ENCODE measurements at places on chromosomes 7 and 10.

DNA sequence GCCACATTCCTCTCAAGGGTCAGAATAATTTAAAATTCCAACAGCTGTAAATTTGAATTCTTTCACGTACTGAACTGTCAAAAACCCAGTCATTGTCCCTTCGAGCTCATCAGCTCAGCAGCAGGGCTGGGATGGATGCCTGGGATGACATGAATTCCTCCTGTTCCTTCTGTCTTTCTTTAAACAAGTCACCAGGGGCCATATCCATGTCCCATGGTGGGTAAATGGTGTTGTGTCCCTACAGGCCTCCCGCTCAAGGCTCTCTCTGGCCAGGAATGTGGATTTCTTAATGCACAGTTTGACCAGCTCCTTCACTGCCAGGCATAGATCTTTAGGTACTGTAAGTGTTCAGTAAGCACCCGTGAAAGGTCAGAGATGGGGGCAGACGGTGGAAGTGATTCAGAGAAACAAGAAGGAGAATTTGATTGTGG is 13.8 kb upstream of the TECPR1 start:
- no peak for DNase-seq

GRCh38 chr7:151408839-151409666 is 785 bp downstream of the WDR86 start:
- DNase-seq: no peak

- DNase-seq: peak; percentile 57
These were observed 228.9 kb upstream of the TCF7L2 start for GRCh38 chr10:112721080-112721698.

GRCh38 chr10:126387931-126388911 is at the start of gene ADAM12:
TSS of gene ADAM12 (minus strand) at chr10:126388477. CDS start at chr10:126388145, 332 bp downstream.
- DNase-seq: no peak

GRCh38 chr10:126957111-126957510 is 51.9 kb downstream of the DOCK1 start:
- DNase-seq: no peak

- DNase-seq: no peak
These were observed 500.3 kb upstream of the MKI67 start for GRCh38 chr10:128626397-128627000.

DNA sequence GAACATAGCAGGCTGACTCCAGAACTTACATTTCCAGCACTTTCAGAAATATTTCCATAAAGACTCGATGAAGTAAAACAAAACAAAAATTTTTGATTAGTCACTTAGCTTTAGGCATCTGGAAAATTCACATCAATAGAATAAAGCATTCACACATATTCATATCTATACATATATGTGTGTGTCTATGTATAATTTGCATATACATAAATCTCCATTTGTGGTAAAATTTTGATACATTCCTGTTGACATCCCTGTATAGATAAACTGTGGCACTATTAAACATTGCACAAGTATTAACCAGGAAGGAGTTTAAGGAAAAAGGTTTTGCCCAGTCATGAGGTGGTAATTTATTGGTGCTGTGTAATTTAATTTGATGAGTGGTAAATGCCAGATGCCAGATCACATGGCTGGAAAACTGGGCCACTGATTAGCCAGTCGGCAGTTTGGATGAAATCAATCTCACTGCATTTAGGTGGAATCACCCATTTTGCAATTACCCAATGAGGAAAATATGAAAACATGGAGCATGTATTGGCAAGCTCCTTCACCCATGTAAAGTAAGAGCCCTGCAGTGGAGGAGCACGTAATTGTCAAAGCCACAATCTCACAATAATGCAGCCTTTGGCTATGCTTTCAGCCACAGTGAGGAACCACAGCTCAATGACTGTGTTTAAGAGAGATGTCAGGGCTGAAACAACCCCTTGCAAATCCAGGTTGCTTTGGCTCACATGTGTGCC is 294.6 kb downstream of the RNLS start:
- DNase-seq: no peak

GRCh38 chr7:144641389-144642044 is 194.3 kb downstream of the TPK1 start:
- no peak for DNase-seq

- peak; percentile 69 for DNase-seq
These were observed 221.6 kb upstream of the MKLN1 start for GRCh38 chr7:131105799-131106680.

- DNase-seq: no peak
These were observed 20.7 kb downstream of the MET start for GRCh38 chr7:116692401-116693308.

- no peak for DNase-seq
These were observed 323.7 kb downstream of the RPS24 start for GRCh38 chr10:78357141-78358063.

DNA sequence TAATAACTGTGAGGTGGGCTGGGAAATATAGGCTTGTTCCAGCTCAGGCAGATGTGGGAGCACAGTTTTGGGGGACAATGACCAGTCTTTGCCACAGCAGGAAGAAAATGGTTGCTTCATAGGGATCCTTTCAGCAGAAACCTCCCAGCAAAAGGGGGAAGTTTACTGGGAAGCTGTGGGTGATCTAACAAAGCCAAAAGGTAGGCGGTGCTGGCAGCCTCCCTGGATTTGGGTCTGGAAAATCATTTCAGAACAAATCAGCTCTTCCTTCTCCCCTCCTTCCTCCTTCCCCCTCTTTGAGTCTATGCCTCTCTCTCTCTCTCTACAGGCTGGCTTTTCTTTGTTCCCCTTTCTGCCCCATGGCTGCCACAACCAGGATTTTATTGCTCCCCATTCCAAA is 16.2 kb downstream of the RPS24 start:
- DNase-seq: no peak

DNA sequence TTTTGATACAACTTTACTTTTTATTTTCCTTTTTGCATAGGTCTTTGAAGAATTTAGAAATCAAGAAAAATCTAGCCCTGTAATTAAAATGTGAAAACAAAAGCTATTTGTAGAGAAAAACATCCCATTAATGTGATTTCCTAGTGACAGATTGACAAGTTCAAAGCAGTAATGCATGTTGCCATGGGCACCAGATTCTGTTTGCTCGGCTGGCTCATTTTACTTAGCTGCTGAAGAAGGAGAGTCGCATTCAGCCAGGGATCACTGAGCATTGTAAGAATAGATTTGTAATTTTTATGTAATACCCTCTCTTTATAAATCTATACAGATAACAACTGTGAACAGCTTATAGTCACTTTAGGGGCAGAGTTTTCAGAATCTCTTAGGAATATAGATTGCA is 28.5 kb downstream of the DNAJB9 start:
- no peak for DNase-seq

DNA sequence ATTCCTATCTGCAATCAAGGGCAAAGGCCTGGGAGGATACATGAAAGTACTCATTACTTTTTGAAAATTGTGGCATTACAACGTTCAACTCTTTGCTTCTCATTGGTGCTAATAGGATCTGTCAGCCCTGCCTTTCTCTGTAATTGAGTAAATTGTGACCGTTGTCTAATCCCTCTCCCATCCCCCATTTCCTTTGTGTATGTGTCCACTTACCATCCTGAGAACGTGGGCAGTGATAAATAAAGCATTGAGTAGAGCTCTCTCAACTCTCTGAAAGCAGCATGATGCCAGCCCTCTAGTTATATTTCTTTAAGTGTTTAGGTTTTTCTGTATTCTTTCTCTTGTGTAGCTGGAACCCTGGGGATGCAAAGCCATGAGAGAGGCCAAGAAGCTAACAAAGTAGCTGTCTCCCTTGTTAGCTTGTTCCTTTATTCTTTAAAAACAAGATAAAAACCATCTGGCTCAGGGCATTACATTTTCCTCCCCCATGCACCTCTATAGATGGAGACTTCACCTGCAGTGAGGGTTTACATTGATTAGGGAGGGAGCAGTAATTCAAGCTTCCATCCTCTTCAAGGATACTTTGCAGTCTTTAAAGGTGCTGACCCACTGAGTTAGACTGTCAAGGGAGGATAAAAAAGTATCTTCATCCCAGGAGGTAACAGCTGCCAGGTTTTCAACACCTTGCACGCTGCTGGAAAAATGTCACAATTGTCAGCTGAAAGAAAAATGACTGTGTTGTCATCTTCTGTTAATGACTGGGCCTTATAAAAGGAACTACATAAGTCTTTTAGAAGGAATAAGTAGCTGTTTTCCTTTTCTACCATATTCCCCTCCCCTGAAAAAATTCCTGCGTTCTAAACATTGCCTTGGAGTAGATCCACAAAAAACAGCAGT is 112.3 kb downstream of the BTRC start:
- DNase-seq: no peak

- no peak for DNase-seq
These were observed 245.0 kb downstream of the FOXP2 start for GRCh38 chr7:114659409-114660125.

DNA sequence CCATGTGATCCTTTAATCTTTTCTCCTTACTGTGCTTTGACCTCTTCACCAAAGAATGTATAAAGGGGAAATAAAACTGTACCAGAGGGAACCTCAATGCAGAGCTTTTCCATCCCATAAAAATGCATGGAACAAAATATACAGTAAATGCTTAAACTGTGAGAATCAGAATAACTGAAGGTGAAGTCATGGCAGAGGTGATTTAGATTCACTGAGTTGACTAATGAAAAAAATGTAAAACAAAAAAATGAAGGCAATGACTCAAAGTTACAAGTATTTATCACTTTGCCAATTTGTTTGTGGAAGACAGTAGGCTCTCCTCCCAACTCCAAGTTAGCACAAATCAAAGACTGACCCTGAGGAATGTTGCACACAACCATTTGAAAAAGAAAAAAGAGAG is 1331.6 kb upstream of the SORCS1 start:
- DNase-seq: no peak

- peak; percentile 20 for DNase-seq
These were observed 1.5 kb downstream of the ZNF800 start for GRCh38 chr7:127390817-127391590.

GRCh38 chr10:133109711-133110110 is 22.0 kb downstream of the ADGRA1 start:
- DNase-seq: no peak

- DNase-seq: no peak
These were observed 108.1 kb upstream of the SP8 start for GRCh38 chr7:20894806-20895205.

DNA sequence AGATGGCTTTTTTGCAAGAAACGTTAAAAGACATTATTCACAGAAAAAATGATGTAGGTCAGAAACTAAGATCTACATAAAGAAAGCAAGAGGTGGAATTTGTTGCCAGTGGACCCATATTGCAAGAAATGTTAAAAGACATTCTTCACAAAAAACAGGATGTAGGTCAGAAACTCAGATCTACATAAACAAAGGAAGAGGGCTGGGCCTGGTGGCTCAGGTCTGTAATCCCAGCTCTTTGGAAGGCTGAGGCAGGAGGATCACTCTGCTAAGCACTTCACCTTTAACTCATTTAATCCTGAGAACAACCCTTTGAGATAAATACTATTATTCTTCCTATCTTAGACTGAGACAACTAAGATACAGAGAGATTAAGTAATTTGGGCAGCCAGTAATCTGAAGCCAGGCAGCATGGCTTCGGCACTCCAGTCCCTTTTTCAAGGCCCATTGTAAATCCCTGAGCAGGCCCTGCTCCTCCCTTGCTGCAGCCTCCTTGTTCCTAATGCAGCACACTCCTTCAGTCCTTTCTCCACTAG is 11.6 kb downstream of the ZFAND4 start:
- DNase-seq: no peak

- no peak for DNase-seq
These were observed 98.2 kb downstream of the UNCX start for GRCh38 chr7:1330801-1331425.

DNA sequence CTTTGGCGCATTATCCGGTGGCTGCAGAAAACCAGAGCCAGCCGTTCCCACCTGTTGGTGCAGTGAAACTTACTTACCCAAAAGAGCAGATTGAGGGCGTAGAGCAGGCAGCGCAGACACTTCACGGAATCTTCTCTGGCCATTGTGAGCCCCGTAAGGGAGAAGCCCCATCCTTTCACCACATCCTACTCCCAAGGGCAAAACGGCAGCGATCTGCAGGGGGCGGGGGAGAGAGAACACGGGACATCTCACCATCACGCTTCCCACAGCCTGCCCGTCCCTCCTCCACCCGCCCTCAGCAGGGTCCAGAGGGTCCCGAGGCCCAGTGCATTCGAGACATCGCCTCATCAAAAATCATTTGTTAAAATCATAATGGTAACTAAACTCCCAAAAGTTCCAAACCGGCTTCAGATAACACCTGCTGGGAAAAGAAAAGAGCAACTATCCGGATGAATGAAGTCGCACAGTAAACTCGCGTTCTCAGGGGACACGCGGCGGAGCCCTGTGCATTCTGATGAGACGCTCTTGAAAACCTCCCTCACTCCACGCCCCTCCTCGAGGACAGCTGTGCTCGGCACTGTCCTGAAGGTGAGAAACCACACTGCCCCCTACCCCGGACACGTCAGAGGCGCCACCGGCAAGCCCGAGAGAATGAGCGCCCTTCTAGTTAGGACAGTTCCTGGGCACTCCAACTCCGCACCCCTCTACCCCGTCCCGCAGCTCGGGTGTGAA is 1.2 kb downstream of the TSPAN12 start:
- DNase-seq: peak; percentile 3

DNA sequence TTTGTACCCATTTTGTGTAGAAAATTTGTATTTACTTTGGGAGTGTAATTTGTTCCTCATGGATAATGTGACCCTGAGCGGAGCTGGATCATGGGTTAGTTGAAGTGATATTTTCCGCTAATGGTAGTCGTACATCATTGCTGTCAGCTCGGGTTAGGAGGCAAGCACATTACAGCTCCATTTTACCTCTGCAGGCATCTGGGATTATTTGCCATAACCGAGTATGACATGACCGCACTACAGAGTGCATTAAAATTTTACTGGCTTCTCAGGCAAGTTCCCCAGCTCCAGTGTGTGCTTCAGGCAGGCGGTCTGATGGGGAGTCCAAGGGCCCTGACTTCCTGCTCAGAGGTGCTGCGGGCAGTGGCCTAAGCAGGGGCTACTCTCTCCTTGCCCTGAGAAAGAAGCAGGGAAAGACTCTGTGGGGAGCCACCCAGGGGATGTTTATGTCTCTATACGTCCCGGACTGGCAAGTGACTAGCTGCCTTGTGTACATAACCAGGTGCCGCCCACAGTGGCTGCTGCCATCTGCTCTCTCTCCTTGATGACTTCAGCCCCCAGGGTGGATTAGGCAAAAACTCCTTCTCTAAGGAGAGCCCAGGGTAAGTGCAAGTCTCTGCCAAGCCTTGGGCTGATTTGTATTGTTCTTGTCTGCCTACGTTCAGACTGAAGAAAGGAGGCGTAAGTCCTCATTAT is 685.3 kb upstream of the GALNT17 start:
- no peak for DNase-seq

DNA sequence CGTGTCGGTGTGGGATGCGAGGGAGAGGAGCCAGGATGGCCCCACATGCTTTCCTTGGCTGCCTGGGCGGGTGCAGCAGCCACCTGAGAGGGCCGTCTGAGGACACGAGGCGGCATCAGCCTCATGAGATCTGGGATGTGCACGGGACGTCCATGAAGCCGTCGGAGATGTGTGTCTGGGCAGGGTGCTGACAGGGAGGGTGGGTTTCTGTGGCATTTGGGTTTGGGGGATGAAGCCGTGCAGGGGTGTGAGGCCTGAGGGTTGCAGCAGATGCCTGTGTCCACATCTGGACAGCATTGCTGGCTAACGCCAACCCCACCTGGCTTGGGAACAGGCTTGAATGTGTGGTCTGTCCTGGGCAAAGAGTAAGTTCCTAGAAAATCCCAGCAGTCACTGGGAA is 179.5 kb downstream of the DNAJB6 start:
- DNase-seq: no peak

Measured in hematopoietic multipotent progenitor cell treated with erythropoietin and hydrocortisone succinate and interleukin-3 and kit ligand, for 8 days (in vitro differentiated cells).